ENCODE measurements at places on chromosomes 13 and 19.

- no peak for DNase-seq
These were observed 15.4 kb downstream of the COMP start for GRCh38 chr19:18775586-18776287.

DNA sequence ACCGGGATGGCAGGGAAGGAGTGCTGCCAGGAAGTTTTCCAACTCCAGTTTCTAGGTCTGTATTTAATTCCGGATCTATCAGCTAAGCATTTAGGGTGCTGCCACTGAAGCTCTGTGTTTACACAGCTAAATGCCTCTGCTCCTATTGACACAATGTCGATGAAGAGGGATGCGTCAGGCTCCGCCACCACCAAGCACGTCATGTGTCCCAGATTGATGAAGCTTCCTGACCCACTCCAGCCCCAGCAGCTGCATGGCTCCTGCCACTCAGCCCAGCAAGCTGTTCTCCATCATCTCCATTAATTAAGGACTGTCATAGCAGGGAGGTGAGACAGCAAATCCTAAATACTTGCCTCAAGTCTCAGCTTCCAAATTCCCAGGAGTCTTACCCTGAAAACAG lies 435.2 kb upstream of the ZNF507 start:
- no peak for DNase-seq

DNA sequence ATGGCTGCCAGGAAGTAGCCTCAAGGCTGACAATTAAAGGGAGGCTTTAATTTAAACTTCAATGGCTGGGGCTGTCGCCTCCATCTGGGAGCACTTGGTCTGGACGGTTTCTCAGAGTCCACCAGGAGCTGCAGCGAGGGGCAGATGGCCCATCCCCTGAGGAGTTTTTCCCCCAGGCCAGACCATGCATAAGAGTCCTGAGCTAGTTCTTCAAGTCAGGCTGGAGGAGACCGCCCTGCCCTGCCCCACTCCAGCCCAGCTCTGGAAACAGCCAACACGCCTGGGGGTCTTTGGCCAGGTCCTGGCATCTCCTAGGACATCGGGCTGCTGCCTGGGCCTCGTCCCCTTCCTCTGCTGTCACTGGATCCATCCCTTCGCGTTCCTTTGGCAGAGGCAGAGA lies 5.3 kb upstream of the ACTN4 start:
- DNase-seq: no peak

GRCh38 chr13:110767476-110767875 lies 54.0 kb downstream of the ING1 start:
- DNase-seq: no peak

DNA sequence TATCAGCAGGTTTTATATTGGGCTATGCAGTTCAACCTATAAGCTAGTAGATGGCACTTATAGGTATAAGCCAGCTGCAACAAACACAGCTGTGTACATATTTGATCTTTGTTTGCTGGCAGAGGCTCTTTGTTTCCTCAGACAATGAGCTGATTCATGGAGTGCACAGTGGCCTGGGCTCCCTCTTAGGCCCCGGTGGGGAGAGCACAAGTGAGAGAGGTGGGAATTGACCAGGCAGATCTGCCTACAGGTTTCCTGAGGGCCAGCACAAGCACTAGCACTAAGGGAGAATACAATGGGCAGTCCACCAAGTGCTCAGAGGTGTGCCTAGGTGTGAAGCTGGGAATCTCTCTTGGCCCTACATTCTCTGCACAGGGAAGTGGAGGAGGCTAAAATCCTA lies 1390.7 kb downstream of the SLITRK5 start:
- DNase-seq: no peak

GRCh38 chr13:60220072-60220471 lies 56.3 kb upstream of the DIAPH3 start:
- no peak for DNase-seq

DNA sequence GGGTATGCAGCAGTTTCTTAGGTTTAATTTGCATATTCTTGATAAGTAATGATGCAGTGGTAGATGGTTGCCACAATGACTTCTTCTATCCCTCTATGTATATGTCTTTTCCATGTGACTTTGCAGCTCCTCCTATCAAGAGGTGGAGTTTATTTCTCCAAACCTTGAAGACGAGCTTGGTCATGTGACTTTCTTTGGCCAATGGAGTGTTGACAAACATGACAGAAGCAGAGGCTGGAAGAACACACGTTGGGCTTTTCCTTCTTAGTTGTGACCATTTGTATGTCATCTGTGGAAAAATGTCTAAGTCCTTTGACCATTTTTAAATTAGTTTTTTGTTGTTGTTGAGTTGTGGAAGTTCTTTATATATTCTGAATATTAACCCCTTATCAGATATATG lies 32.3 kb downstream of the ZNF333 start:
- DNase-seq: no peak

- no peak for DNase-seq
These were observed 7.2 kb downstream of the CARS2 start for GRCh38 chr13:110698689-110699088.

DNA sequence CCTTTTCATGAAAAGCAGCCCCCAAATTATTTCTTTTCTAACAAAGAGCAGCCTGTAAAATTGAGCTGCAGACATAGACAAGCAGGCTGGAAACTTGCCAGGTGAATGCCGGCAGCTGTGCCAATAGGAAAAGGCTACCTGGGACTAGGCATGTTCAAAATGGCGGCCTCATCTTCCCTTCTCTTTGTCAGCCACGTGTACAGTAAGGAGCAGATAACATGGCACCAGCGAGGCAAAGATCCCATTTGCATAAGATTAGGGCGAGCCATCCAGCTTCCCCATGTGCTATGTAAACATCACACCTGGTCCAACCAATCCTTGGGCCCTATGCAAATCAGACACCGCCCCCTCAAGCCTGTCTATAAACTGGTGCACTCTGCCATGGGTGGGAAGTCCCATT lies 31.2 kb upstream of the CACNA1A start:
- no peak for DNase-seq

- no peak for DNase-seq
These were observed 437.2 kb downstream of the LIG4 start for GRCh38 chr13:107778094-107778493.

All from HCT116 (cell line).